ENCODE measurements at places on chromosomes 4 and X.

- DNase-seq, result no peak
These were observed 76.1 kb downstream of the ARHGAP6 start for GRCh38 chrX:11589641-11590040.

- no peak for DNase-seq
These were observed 167.8 kb upstream of the NAP1L5 start for GRCh38 chr4:88865466-88865865.

DNA sequence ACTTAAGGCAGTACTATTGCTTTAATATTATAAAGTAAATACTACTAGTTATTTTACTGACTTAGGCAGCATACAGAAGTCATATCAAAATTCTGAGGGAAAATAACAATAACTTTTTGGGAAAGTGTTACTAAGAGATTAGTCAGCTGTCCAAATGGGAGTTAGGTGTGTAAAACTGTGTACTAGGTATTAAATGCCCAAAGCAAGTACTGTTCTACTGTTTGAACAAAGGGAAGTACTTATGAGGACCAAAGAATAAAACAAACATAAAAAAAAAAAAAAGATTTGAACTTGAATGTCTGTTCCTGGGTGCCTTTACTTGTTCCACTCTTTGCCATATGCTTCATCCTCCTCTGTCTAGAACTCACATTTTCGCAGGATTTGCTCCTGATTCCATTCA is 174.4 kb downstream of the MSL3 start:
- DNase-seq, result no peak

GRCh38 chr4:62145276-62145675 is 945.1 kb downstream of the ADGRL3 start:
- no peak for DNase-seq

DNA sequence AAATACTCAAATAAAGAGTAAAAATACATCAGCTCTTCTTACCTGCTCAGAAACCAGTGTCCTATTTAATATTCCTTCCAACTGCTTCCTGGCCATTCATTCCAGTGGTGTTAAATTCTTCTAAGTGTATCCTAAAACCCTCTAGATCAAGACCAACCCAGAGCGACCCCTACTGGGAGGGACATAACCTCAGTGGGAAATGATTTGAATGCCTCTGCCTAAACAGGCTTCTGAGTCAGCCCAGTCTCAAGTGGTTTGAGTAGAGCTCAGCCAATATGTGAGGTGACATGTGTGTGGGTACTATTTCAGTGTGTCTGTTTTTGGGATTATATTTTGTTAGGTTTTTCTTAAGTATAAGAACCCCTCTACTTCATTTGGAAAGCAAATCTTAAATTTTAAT is 133.6 kb upstream of the ARHGEF9 start:
- no peak for DNase-seq

GRCh38 chr4:24611575-24611974 is 27.2 kb upstream of the DHX15 start:
- no peak for DNase-seq

DNA sequence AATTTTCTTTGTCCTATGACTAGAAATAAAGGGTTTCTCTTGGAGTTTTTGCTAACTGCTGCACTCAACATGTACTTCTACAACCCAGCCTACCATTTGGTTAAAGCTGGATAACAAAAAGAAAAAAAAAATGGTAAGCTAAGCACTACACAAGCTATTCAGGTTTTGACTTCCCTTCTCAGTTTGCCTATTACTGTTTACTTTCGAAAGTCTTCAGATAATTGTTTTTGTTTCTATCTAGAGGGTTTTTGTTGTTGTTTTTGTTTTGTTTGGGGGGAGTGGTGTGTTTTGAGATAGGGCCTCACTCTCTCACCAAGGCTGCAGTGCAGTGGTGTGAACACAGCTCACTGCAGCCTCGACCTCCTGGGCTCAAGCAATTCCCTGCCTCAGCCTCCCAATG is 46.6 kb downstream of the CLOCK start:
- no peak for DNase-seq

- DNase-seq, result no peak
These were observed 100.5 kb downstream of the CORIN start for GRCh38 chr4:47737326-47737725.

GRCh38 chrX:124426288-124427169 is 80.2 kb downstream of the SH2D1A start:
- no peak for DNase-seq

- no peak for DNase-seq
These were observed 188.4 kb downstream of the GASK1B start for GRCh38 chr4:157984285-157984911.

DNA sequence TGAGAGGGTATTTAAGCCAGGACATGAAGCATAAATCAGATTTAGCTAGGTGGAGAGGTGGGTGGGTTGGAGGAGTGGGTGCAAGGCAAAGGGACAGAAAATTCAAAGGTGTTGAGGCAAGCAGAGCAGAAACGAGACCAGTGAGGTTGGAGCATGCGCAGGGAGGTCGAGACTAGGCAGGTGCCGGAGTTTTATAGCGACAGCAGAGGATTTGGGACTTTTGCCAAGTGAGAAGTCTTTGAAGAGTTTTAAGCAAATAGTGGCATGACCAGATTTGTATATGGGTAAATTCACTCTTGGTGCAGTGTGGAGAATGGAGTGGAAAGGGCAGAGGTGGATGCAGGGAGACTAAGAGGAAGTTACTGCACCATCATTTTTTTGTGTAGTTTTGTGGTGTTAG is 107.0 kb upstream of the TLR2 start:
- no peak for DNase-seq

DNA sequence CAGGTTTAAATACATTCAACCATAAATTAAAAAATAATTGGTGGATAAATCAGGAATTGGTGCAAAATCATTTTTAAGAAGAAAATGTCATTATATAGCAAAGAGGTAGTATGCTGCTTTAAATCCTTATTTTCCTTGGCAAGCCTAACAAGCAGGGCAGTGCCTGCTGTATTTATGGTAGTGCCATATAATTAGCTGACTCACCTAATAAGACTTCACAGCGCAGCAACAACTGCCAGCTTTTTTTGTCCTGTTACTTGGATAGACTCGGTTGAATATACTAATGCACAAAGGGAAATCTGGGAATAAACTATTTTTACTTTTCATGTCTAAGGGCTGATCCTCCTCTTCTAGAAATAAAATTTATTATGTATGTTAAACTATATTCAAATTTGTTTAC is 99.1 kb downstream of the SNCA start:
- no peak for DNase-seq

DNA sequence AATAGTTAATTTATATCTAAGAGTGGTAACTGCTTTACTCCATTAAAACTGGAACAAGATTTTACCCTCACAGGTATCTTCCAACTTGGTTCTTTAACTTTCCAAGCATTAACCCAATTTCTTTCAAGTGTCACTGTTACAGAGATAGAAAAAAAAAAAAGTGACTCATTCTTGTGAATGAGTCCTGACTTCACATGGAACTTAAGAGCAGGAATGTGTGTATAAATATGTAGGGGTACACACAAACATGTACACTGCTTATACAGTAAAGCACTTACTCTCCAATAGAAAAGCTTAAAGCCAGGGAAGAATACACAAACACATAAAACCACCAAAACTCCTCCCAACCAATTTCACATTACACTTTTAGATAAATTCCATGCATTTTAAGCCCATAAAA is 38.8 kb downstream of the TAPT1 start:
- no peak for DNase-seq

DNA sequence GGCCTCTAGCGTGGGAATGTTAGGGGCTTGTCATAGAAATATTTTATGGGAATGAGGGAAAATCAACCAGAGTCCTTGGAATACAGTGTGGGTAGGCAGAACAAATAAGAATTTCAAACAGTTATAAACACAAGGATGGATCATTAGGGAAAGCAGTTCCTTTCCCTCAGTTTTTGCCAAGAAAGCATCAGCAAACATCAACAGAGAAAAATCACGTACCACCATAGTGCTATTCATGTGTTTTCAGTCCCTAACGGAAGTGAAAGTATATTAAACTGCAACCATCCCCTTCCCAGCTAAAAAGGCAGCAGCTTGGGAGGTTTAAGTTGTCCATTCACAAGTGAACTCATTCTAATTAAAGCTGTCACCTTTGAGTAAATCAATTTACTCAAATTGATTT is 334.4 kb upstream of the PCDH18 start:
- no peak for DNase-seq

GRCh38 chrX:136909119-136909705 is 28.7 kb upstream of the RBMX start:
- peak; percentile 85 for DNase-seq

DNA sequence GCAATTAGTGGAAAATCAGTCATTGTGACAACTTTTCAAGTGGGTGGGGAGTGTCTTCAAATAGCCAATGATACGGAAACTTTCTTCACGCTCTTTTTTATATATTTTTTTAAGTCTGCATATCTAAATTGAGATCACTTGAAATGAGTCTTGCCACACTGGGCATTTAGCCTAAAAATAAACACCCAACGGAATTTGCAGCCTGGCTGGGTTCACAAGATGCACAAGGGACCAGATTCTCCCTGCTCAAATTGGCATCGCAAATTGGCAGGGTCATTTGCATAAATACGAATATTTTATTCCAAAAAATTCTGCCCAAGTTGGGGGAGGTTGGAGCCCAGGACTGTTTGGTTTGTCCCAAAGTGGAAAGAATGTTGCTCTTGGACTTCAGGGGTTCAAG is 87.6 kb downstream of the LIMCH1 start:
- no peak for DNase-seq

- no peak for DNase-seq
These were observed 102.4 kb downstream of the CLNK start for GRCh38 chr4:10582059-10582686.

DNA sequence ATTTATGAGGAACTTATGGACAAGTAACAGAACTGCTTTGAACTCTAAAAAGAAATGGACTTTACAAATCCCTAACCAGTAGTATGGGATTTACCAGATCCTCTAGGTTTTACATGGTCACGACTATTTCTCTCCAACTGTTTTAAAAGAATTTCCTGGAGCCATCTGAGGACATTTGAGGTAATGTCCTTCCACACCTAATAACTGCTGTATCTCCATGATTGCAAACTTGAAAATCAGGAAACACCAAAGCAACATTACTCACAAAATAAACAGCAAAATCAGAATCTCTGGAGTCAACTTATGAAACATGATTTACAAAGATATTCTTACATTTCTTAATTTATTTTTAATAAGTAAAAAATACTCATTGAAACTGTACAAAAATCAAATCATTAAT is 58.0 kb downstream of the STAP1 start:
- no peak for DNase-seq

DNA sequence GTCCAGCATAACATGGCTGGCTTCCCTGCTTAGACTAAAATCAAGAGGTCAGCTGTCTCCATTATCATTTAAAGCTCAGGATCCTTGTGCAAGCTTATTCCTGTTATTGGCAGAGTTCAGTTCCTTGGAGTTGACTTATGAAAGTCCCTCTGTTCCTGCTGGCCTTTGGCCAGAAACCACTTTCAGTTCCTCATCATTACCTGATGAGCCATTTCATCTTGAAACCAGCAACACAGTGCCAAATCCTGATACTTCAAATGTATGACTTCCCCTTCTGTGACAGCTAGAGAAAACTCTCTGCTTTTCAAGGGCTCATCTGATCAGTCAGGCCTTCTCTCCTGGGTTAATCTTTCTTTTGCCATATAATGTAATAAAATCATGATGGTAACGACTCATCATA is 110.6 kb upstream of the FSTL5 start:
- no peak for DNase-seq

DNA sequence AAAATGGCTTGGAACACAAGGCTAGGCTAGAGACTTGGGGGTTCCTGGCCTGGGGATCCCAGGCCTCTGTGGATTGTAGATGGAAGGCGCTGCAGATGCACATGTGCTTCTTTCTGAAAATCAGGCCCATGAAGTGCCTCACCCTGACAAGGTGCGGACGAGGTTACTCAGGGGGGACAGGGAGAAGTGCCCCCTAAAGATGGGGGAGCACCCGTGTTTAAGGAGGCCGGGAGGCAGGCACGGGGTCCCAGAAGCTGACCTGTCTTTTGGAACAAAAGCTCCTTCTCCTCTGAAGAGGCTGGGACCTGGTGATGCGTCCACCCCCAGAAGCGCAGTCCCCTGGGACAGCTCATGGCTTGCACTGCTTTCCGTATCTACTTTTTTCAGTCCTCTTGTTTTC is 2.4 kb downstream of the PDZD4 start:
- DNase-seq, result no peak

- no peak for DNase-seq
These were observed 74.2 kb upstream of the STS start for GRCh38 chrX:7073336-7073735.

GRCh38 chr4:183129675-183130074 is 30.6 kb downstream of the WWC2 start:
- no peak for DNase-seq

GRCh38 chr4:23153076-23153475 is 460.3 kb downstream of the GBA3 start:
- no peak for DNase-seq

GRCh38 chr4:168490711-168491110 is 6.1 kb upstream of the PALLD start:
- no peak for DNase-seq

GRCh38 chr4:15100994-15101695 is 98.9 kb downstream of the CPEB2 start:
- DNase-seq, result no peak

DNA sequence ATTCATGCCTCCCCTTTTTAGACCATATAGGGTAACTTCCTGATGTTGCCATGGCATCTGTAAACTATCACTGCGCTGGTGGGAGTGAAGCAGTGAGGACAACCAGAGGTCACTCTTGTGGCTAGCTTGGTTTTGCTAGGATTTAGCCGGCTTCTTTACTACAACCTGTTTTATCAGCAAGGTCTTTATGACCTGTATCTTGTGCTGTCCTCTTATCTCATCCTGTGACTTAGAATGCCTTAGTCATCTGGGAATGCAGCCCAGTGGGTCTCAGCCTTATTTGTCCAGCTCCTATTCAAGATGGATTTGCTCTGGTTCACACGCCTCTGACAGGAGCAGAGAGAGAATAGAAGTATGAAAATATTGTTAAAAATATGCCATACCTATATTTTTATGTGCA is 355.7 kb downstream of the ADGRL3 start:
- DNase-seq, result no peak

DNA sequence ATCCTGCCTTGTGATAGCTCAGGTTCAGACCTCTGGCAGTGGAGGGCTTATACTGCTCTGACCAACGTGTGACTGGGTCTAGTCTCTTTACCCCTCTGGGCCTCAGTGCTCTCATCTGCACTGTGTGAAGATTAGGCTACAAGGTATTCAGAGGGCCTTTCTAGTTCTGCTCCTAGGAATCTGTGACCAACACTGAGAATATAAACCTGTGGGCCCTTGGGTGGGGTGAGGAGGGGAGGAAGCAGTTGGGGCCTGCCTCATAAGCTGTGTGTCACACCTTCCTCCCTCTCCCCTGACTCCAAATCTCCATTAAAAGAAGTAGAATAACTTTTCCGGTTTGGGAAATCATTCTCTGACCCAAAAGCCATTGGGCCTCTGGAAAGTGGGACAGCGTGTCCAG is 66.3 kb upstream of the MSN start:
- no peak for DNase-seq

- no peak for DNase-seq
These were observed 459 bp downstream of the RBMX2 start for GRCh38 chrX:130402208-130402684.

DNA sequence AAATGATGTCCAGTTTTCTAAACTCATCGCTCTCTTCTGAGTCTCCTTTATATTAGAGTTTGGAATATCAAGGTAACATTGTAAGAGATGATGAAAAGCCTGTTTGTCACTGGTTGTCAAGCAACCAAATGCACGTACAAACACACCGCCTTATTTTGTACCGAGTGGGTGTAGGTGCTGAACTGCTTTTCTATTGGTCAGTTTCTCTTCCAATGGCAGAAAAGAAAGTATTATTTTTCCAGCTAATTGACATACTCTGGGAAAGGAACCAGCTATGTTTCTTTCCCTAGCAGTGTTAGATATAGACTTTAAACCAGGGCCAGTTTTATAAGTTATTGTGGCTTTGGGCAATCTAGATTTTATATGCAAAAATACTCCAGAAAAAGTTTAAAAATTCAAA is 6.6 kb upstream of the PPM1K start:
- DNase-seq, result no peak
